ENCODE measurements at places on chromosomes 4 and X. TPM values are rescaled to one million over a fixed set of nuclear protein-coding genes. Genes with fewer than 3 reads are reported as not detected.

SPANXA1 gene
- total RNA-seq, result not detected

SPIN3 gene
- 5.7 TPM for total RNA-seq

DDIT4L gene
- total RNA-seq, result 0.55 TPM

MAGEB10 gene
- total RNA-seq, result not detected

ADD1 gene
- total RNA-seq, result 81.1 TPM

NIPAL1 gene
- total RNA-seq, result 1.2 TPM

CLCN5 gene
- 2.3 TPM for total RNA-seq

JCHAIN gene
- 0.19 TPM for total RNA-seq

EMCN gene
- not detected for total RNA-seq

LNX1 gene
- total RNA-seq, result not detected

TDO2 gene
- total RNA-seq, result 1.1 TPM

ATP2B3 gene
- total RNA-seq, result 0.06 TPM

POU4F2 gene
- not detected for total RNA-seq

EREG gene
- total RNA-seq, result 38.9 TPM

SMIM31 gene
- not detected for total RNA-seq

TMPRSS11D gene
- not detected for total RNA-seq

FDCSP gene
- not detected for total RNA-seq
